ENCODE measurements at places on chromosomes 1 and 21.

GRCh38 chr1:7989762-7990428 is 28.4 kb downstream of the PARK7 start:
- no peak for DNase-seq

DNA sequence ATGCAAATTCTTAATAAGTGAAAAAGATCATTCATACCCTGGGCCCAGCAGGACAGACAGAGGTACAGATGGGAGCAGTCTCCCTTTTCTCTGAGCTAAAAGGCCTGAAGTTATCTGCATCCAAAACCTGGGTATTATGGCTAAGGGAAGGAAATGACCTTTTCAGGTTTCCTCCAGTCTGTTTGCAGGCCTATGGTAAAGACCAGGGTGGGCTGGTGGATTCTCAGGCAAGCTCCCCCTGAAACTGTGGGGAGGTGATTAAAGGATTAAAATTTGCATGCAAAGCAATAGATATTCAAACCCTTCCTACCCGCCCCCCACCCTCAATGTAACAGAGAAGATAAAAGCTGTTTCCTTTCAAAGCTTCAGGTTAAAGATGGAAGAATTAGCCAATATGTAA is 471.8 kb upstream of the RUNX1 start:
- no peak for DNase-seq

DNA sequence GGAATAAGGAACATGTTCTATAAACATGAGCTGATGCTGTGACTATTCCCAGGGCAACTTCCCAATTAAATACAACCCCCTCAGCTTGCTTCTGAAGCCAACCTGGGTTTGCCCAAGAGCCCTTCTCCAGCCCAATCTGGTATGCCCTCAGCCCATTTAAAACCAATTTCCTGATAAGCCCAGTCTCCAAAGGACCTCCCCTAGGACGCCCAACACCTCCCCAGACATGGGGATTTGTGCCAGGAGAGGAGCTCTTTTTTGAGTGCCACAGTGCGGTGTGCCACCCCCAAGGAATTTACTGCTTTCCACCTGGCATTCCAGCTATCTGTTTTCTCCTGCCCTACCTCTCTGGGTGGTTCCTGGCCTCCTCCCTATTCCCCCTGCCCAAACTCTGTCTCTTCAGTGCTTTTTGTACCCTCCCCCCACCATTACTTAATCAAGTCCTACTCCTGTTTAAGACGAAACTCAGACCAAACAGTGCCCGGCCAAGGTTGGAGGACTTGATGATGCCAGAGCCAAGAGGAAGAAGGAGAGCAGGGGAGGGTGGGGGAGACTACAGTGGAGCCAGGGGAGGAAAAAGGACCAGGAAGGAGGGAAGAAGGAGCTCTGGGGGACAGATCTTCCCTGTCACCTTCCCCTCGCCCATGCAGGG is 11.4 kb upstream of the EFNA1 start:
- no peak for DNase-seq

DNA sequence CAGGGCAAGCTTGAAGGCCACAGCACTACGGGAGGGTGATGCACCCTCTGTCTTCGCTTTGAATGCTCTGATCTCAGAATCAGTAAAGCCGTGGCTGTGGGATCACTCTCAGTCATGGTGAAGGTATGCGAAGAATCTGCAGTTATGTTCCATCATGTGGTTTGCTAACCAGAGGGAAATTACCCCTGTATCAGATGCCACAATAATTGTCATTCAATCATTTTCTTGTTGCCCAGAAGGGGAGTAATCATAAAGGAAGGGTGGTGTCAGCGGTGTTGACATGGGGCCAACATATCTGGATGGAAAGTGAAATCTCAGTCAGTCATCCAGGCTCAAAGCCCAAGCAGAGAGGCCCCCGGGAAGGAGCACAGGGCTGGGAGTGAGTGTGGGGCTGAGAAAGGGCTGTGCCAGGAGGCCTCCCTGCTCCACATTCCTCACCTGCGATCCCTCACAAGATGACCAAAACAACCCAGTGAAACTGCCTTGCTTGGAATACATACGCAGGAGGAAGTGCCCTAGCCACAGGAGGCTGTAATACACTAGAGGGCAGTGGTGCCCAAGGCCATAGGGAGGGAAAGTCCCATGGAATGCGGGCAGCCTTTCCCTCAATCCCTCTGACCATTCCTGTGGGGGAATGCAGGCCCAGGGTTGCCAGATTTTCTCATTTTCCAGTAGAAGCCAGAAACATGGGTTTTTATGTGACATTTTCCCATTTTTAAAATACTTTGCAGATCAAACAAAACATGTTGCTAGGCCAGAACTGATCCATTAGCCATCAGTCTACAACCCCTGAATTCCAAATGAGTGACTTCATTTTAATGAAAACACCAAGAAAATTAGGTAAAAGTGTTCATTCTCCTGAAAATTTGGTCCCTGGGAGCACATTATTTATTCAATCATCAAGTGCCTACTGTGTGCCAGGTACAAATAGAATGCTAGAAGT is 95.7 kb upstream of the VANGL1 start:
- DNase-seq, result no peak

GRCh38 chr1:114490274-114490693 is 20.7 kb downstream of the TRIM33 start:
- DNase-seq, result no peak

GRCh38 chr1:167635156-167635648 is 5.2 kb downstream of the RCSD1 start:
- DNase-seq, result no peak

- DNase-seq, result no peak
Observed at GRCh38 chr1:222084996-222085395, 343.1 kb upstream of the DUSP10 start.

DNA sequence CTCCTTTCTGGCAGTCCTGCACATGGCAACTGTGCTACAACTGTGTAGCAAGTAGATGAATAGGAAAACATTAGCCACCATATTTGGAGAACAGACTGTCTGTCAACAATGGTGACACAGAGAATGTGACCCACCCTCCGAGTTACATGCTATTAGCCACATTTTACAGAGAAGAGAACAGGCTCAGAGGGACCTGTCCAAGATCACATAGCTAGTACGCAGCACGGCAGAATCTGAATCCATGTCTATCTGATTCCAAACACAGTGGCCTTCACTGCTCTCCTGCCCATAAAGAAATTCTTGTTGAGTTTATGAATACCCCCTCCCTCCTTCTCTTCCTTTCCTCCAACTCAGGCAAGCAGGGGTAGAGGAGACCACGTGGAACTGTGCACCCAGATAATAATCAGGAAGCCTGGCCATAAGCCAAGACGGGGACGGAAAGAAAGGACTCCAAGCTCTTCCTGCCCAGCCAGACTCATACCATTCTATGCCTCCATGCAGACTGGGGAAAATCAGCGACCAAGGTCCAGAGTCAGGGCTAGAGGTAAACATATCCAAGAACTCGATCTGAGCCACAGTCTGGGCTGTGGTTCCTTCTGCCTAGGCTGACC is 78.8 kb downstream of the TRABD2B start:
- DNase-seq, result no peak

DNA sequence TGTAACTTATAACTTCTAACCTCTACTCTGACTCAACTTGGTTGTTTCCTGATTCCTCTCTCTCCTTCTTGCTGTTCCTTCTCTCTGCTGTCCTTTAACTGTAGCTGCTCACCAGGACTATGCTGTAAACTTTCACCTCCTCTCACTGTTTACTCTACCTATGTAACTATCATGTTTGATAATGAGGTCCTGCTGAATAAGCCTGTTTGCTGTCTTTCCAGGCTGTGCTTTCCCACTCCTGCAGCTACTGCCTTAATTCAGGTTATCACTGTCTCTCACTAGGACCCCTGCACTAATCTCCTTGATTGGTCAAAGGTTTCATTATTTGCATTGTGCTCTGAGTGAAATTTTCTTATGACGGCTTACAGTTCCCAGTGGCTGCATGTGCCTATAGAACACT is 633.9 kb upstream of the PTBP2 start:
- no peak for DNase-seq

DNA sequence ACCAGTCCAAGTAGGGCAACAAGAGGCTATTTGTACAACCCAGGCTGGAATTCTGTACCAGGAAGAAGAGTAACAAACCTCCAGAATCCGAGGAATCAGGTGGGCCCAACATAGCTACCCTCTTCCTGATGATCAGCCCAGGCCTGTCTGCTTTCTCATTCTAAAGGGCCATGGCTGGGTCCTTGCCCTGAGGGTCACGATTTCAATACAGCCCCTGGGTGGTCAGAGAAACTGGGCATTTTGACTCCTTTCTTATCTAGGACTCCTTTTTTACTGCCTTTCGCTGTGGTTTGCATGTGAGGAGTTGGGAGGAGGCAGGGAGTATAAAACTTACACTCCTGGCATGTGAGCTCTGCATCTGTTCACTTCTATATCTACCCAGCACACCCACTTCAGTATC is 164.9 kb upstream of the COA6 start:
- DNase-seq, result no peak

GRCh38 chr1:24535021-24535424 is 20.9 kb upstream of the NCMAP start:
- peak; percentile 64 for DNase-seq

DNA sequence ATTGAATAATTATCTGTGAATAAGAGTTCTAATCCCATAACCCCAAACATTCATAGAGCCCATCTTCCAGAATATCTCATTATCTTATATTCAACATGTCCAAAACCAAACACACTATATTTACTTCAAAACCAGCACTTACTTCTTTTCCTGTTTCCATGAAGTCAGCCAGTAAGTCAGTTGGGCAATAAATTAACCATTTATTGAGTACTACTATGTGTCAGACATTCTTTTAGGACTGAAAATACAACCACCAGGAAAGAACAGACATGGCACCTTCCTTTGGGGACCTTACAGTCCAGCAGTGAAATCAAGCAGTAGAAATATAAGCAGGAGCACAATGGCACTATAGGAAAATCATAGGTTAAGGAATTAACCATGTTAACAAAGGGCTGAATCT is 8.8 kb downstream of the AK5 start:
- DNase-seq, result no peak

DNA sequence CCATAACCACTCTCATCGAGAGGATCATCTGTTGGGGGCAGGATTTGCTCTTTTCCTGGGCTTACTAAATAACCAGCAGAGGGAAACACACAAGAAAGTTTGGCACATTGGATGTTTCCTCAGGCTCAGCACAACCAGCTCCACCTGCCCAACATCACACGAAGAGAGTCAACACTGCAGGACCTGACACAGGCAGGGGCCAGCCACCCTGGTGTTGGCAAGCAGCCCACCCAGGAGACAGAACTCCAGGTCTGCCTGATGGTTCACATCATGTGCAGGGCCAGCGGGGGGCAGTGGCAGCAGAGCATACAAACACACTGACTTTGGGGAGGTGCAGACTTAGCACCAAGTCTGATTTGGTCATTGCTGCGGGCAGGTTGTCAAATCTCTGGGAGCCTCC is 182.3 kb upstream of the GALNT2 start:
- no peak for DNase-seq

GRCh38 chr1:175933801-175934200 is 190.4 kb upstream of the TNR start:
- DNase-seq, result no peak

DNA sequence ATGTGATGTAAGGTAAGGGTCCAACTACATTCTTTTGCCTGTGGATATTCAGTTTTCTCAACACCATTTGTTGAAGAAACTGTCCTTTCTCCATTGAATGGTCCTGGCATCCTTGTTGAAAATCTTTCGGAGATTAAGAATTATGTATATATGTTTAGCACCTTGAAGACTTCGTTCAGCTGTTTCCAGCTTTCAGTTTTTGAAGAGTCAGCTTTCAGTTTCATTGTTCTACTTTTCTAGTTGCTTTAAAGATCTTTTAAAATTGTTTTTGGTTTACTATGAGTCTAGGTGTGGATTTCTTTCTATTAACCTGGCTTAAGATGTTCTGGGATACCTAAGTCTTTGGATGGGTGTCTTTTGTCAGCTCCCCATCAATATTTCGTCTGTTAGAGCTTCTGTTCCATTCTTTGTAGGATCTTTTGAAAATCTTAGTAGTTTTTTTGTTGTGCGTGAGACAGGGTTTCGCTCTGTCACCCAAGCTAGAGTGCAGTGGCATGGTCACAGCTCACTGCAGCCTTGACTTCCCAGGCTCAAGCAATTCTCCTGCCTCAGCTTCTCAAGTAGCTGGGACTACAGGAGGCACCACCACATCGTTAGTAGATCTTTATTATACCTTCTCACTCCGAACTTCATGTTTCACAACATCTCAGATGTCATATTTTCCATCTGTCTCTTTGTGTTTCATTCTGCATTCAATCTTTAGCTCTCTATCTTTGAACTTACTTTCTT is 353.5 kb upstream of the B3GALT2 start:
- peak; percentile 19 for DNase-seq
